AG04450 (cell line): ENCODE measurements at places on chromosomes 2 and 18. TPM values are rescaled to one million over a fixed set of nuclear protein-coding genes. Genes with fewer than 3 reads are reported as not detected.
A peak's percentile ranks its signal among the peaks of the same experiment; 100 is the strongest.

- no peak for DNase-seq
These were observed 296.7 kb downstream of the METTL4 start for GRCh38 chr18:2274613-2275012.

- no peak for DNase-seq
These were observed 341.7 kb downstream of the PIK3C3 start for GRCh38 chr18:42296723-42297122.

GRCh38 chr2:120224735-120225548 lies 1.7 kb upstream of the TMEM185B start:
- DNase-seq: no peak

Gene INHBB
- polyA plus RNA-seq: 0.05 and 0.09 TPM in 2 replicates

- no peak for DNase-seq
These were observed 183.2 kb downstream of the KLHL29 start for GRCh38 chr2:23568211-23568610.

Gene VAMP8
- polyA plus RNA-seq: 2.6 and 3.6 TPM in 2 replicates

- no peak for DNase-seq
These were observed 64.5 kb downstream of the ROCK1 start for GRCh38 chr18:21047126-21047525.

DNA sequence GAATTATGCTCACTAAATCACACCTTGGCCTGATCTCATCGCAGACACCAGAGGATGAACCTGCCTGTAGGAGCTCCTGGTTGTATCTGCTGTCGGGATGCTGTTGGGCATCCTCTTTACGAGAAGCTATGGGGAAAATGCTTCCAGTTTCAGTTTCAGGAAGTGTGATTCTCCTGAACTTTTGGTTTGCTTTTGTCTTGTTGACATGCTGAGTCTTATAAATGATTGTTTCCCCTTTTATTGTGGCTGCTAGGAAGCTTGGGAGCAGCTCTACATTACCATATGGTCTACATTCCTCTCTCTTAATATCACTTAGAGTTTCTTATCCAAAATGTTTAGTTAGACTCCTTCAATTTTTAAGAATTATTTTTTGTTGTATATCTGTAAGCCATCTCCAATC lies 227.5 kb downstream of the MTX2 start:
- DNase-seq: no peak

Gene FABP1
- not detected in 2 replicates for polyA plus RNA-seq

DNA sequence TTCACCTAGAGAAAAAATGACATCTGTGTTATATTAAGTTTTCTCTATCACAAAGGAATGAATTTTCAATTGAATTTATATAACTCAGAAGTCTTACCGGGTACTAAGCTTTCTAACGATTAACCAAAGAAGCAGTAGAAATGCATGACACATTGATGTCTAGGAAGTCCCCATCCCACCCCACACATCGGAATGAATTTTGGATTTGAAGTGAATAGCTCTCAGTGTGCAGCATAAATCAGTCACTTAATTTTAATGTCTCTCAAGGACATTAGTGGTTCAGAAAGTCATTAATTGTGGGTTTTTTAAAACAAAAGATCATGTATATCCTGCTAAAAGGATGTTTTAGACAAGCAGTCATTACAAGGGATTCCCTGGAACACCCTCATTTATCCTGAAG lies 141.4 kb upstream of the PIEZO2 start:
- no peak for DNase-seq

- DNase-seq: no peak
These were observed 456.0 kb upstream of the ZEB2 start for GRCh38 chr2:144975881-144976280.

Gene ASXL3
- 0.16 and 0.19 TPM in 2 replicates for polyA plus RNA-seq

GRCh38 chr2:45191146-45191863 lies 182.1 kb upstream of the SIX2 start:
- DNase-seq: peak; percentile 61

Gene RNF125
- polyA plus RNA-seq: 0.37 and 0.41 TPM in 2 replicates

GRCh38 chr2:223203971-223204929 lies 152.3 kb downstream of the KCNE4 start:
- no peak for DNase-seq

DNA sequence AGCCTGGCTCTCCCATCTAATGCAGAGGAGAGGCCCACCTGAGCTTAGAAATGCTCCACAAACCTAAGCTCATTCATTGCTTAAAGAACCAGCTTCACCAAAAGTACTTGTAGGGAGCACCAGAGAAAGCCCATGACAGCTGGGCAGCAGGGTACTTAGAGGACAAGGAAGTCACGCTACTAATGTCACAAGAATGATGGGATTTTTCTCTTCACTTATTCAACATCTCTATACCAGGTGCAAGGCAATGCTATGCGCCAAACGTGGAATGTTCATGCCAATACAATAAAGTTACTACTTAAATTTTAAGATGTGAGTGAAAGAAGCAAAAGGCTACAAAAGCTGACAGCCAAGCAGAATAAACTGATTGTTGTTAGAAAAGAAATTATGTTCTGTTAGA lies 36.0 kb downstream of the LONRF2 start:
- no peak for DNase-seq

- no peak for DNase-seq
These were observed 284.6 kb downstream of the MBD5 start for GRCh38 chr2:148305476-148305875.

GRCh38 chr2:133957724-133958480 lies 296.0 kb upstream of the MGAT5 start:
- no peak for DNase-seq

DNA sequence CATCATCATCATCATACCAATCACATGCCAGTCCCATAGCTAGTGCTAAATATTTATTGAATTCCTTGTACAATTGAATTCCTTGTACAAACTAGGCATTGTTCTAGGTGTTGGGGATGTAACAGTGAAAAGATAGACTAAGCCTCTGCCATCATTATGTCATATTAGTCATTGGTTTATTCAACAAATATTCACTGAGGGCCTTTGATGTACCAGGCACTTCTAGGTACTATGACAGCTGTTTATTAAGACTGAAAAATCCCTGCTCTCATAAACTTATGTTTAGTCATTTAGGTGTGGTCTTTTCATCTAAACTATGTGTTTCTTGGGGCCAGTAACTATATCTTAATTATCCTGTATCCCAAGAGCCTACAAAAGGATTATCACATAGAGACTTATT lies 412.3 kb upstream of the ETAA1 start:
- DNase-seq: no peak

Gene ATOH8
- polyA plus RNA-seq: 2.8 and 3.9 TPM in 2 replicates

DNA sequence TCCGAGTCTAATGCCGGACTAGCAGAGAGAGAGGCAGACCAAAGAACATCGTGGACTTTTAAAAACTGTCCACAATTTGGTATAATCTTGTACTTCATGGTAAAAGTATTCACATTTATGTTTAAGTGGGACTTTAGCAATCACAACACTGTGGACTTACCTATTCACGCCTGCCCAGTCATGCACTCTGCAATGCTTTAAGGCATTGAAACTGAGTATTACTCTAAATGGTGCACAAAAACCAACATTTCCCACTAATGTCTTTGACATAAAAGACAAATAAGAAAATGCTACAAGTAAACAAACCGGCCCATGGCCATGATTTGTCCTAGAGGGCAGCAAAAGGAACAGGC lies 91.3 kb downstream of the ACVR1 start:
- no peak for DNase-seq

Gene LYG2
- not detected in 2 replicates for polyA plus RNA-seq

Gene CLEC4F
- polyA plus RNA-seq: not detected in 2 replicates

Gene CD207
- not detected in 2 replicates for polyA plus RNA-seq

Gene GREB1
- polyA plus RNA-seq: 0.12 and 0.17 TPM in 2 replicates

DNA sequence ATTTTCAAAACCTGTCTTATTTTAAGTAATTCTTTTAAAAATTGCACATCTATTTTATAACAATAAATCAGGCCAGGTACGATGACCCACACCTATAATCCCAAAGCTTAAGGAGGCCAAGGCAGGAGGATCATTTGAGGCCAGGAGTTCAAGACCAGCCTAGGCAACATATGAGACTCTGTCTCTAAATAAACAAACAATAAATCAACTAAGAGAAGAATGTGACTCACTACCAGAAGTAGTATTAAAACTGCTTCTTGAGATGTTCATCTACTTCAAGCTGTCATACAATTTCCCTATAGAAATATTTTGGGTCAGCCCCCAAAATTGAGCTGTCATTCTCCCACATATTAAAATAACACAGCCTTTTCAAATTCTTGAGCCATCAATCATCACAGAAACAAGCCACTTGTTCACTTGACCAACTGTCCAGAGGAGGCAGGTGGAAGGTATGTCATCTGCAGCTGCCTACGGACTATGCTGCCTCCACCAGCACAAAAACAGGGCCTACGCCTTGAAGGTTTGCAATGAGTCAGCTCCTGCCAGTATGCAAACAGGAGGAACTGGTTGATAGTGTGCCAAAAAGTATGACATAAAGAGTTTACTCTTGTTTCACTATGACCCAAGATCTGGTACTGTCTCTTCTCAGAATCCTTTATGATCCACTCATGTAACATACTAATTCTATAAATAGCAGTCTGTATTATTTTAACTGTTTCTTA lies 33.6 kb downstream of the KIDINS220 start:
- DNase-seq: peak; percentile 74

GRCh38 chr2:49153252-49153651 lies 1.1 kb downstream of the FSHR start:
- no peak for DNase-seq

DNA sequence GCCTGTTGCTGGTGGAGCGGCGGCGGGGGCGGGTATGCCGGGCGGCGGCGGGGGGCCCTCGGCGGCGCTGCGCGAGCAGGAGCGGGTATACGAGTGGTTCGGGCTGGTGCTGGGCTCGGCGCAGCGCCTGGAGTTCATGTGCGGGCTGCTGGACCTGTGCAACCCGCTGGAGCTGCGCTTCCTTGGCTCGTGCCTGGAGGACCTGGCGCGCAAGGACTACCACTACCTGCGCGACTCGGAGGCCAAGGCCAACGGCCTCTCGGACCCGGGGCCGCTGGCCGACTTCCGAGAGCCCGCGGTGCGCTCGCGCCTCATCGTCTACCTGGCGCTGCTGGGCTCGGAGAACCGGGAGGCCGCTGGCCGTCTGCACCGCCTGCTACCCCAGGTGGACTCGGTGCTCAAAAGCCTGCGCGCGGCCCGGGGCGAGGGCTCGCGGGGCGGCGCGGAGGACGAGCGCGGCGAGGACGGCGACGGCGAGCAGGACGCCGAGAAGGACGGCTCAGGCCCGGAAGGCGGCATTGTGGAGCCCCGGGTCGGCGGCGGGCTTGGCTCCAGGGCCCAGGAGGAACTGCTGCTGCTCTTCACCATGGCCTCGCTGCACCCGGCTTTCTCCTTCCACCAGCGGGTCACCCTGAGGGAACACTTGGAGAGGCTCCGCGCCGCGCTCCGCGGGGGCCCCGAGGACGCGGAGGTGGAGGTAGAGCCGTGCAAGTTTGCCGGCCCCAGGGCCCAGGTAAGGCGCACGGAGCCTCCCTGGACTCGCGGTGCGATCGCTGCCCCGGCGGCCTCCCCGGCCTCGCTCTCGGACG lies 1.0 kb downstream of the ZCCHC2 start:
- no peak for DNase-seq

Gene POTEC
- polyA plus RNA-seq: not detected in 2 replicates

DNA sequence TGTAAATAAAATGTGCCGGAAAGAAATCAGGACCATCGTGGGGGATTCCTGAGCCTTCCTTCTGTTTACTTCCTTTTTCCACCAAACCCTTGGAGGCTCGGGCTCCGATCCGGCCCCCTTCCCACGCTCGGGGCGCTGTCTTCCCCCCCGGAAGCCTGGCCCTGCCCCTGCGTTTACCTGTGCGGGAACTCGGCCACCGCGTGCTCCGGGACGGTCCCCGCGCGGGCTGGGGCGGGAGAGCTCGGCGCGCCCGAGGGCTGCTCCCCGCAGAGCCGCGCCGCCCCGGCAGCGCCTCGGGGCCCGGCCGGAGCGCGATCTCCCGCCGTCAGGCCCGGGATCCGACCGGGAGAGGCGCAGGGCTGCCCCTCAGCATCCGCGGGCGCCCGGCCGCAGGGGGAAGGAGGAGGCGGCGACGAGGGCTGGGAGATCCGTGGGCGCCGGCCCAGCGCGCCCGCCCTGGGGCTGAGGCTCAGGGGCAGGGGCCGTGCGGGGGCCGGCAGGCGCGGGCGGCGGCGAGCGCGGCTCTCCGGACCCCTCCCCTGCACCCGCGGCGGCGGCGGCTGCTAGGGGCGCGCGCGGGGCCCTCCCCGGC lies 435 bp downstream of the ADCY3 start:
- DNase-seq: no peak

Gene TUBB8B
- polyA plus RNA-seq: 0.12 TPM in 1 of 2 replicates, not detected in the other

GRCh38 chr2:100819370-100820272 lies at the start of gene NPAS2:
NPAS2 (plus strand) TSS chr2:100820139; CDS start chr2:100904755, 84,616 bp downstream.
- no peak for DNase-seq

DNA sequence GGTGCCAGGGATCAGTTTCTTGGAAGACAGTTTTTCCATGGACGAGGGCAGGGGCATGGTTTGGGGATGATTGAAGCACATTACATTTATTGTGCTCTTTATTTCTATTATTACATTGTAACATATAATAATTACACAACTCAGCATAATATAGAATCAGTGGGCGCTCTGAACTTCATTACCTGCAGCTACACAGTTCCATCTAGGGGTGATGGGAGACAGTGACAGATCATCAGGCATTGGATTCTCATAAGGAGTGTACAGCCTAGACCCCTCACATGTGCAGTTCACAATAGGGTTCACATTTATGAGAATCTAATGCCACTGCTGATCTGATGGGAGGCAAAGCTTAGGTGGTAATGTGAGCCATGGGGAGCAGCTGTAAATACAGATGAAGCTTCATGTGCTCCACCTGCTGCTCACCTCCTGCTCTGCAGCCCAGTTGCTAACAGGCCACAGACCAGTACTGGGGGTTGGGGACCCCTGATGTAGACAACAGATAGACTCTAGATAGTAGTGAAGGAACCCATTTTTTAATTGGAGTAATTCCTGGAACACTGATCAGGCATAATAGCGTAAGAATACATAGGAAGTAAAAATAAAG lies 41.5 kb upstream of the MC4R start:
- no peak for DNase-seq

GRCh38 chr2:77834360-77835002 lies 312.3 kb upstream of the LRRTM4 start:
- DNase-seq: no peak

Gene C2orf78
- polyA plus RNA-seq: not detected in 2 replicates

DNA sequence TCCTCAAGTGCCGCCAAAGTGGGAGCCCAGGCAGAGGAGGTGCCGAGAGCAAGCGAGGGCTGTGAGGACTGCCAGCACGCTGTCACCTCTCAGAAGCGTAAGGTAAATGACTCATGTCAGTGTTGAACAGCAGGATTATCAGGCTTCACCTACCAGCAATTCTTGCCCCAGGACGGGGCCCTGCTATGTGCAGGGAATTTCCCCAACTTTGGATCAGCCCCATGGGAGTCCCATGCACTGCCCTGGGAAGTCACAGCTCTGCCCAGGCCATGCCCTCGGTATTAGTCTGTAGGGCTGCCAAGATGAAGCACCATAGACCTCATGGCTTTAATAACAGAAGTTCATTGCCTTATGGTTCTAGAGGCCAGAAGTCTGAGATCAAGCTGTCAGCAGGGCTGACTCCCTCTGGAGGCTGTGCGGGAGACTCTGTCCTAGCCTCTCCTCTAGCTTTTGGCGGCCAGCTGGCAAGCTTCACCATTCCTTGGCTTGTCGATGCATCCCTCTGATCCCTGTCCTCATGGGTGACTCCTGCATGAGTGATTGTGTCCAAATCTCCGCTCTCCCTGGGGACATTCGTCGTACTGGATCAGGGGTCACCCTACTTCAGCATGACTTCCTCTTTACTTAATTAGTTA lies 55.9 kb downstream of the TRPM8 start:
- DNase-seq: no peak

Gene DNAJC10
- 84.3 and 121 TPM in 2 replicates for polyA plus RNA-seq

- no peak for DNase-seq
These were observed 443 bp downstream of the VAPA start for GRCh38 chr18:9914334-9914583.
